ENCODE measurements at places on chromosomes 4 and X. TPM values are rescaled to one million over a fixed set of nuclear protein-coding genes. Genes with fewer than 3 reads are reported as not detected.

The POU3F4 gene
- total RNA-seq = not detected

The HCCS gene
- 23.1 TPM for total RNA-seq

The SLC9A7 gene
- total RNA-seq = 18.7 TPM

The MUC7 gene
- not detected for total RNA-seq

The GPR82 gene
- total RNA-seq = not detected

The PAGE2 gene
- total RNA-seq = not detected

The ENPP6 gene
- total RNA-seq = not detected

The ZMAT1 gene
- total RNA-seq = 0.97 TPM

The MSL3 gene
- 46.8 TPM for total RNA-seq

The COX7B gene
- total RNA-seq = 372 TPM

The KLHL4 gene
- 27.0 TPM for total RNA-seq

The TSPAN6 gene
- 66.3 TPM for total RNA-seq

The MID2 gene
- 18.2 TPM for total RNA-seq

The TMPRSS11F gene
- not detected for total RNA-seq

The TLR3 gene
- total RNA-seq = 0.65 TPM

The TMEM47 gene
- 36.7 TPM for total RNA-seq

The CSAG3 gene
- not detected for total RNA-seq

The HSFX2 gene
- total RNA-seq = 0.32 TPM

The PAGE4 gene
- not detected for total RNA-seq

The MAOA gene
- total RNA-seq = 20.8 TPM

The UGT2B10 gene
- total RNA-seq = not detected

The HOPX gene
- 32.8 TPM for total RNA-seq

The ABCD1 gene
- 10.9 TPM for total RNA-seq

The TCEAL4 gene
- 42.2 TPM for total RNA-seq

The SLIT2 gene
- total RNA-seq = 33.3 TPM

The INTS6L gene
- 2.9 TPM for total RNA-seq

The UGT2B15 gene
- total RNA-seq = not detected

The SOX3 gene
- not detected for total RNA-seq

The PGRMC1 gene
- total RNA-seq = 104 TPM

The PRSS12 gene
- total RNA-seq = 0.46 TPM

The BEND2 gene
- not detected for total RNA-seq

The ZNF157 gene
- not detected for total RNA-seq

The GAGE12J gene
- total RNA-seq = not detected

The KLB gene
- total RNA-seq = not detected
